ENCODE measurements at places on chromosomes 5 and 9. TPM values are rescaled to one million over a fixed set of nuclear protein-coding genes. Genes with fewer than 3 reads are reported as not detected.
A peak's percentile ranks its signal among the peaks of the same experiment; 100 is the strongest.

DNA sequence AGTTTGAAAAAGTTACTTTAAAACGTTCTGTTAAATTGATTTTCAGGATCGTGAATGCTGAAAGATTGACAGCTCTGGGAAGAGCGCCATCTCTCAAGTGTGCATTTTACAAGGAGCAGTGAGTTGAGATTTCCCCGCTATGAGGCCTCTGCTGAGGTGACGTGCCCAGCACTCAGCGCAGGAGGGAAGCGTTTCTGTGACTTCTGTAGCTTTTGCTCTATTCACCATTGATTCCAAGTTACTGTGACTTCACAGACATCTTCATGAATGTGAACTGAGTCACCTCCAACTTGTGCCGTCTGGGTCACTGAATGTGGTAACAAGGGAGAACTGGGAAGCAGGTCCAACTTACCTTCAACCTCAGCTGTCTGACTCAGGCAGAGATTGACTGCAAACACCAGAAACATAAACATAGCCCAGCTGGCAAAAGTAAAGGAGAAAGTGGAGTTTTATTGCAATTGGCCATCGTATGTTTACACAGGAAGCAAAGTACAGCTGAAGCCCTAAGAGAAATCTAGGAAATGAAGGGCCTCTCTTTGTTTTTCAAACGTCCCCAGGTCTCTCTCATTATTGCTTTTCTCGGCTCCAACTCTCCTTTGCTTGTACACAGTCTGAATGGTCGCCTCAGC lies 428.8 kb upstream of the CLINT1 start:
- no peak overlapping the region for H3K4me3 ChIP-seq
- no peak overlapping the region for H3K27ac ChIP-seq
- H3K27me3 ChIP-seq = no peaks in the 10 kb centered on the region

DNA sequence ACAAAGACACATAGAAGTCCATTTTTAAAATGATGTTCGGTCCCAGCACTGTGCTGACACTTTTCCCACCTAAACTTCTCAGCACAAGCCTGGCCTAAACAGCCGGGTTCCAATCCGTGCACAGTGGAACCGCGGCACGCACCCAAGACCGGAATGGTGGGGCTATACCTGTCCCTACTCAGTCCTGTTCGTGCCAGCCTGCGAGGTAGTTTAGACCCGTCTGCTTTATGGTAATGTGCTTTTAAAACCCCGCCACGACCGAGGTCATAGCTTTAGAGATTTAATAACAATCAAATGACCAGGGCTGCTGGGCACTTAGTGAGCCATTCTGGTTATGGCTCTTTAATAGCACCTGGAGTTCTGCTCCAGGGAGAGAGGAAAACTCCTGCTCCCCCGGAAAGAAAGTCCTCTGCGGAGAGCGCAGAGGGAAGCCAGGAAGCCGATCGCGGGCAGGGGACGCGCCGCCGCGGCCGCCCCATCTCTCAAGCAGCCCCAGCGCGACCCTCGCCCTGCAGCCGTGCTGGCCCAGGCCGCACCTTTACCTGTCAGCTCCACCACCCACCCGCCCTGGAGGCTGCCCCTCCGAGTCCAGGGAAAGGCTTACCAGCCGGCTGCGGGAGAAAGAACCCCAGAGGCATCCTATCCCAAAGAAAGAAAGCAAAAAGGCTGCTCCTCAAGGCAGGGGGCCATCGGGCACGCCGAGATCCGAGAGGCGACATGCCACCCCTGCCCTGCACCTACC lies 511 bp downstream of the ARL15 start:
- H3K36me3 ChIP-seq = no peaks in the 10 kb centered on the region
- H3K27ac ChIP-seq = peak overlapping the region; percentile 89
- H3K4me3 ChIP-seq = peak overlapping the region; percentile 84
- no peak for DNase-seq
- H3K27me3 ChIP-seq = no peaks in the 10 kb centered on the region

GRCh38 chr5:87845734-87846133 lies 422.9 kb downstream of the TMEM161B start:
- H3K27ac ChIP-seq = no peak overlapping the region
- no peak for DNase-seq
- no peaks in the 10 kb centered on the region for H3K4me1 ChIP-seq
- no peak overlapping the region for H3K4me3 ChIP-seq
- no peaks in the 10 kb centered on the region for H3K36me3 ChIP-seq

DNA sequence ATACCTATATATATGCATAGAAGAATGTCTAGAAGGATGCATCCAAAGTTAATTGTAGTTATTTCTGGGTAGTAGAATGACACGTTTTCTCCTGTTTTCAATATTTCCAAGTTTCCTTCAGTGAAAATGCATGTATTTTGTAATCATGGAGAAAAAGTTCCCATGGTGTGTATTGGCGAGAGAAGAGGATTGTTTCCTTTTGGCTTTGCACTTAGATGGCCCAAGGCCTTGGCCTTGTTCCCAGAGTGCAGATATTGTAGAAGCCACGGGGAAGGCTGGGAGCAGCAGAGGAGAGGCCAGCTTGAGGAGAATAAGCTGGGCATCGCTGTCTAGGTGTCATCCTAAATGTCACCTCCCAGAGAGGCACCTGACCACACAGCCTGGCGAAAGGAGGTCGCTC lies 44.0 kb downstream of the IRF1 start:
- peaks cover 5% of the 10 kb centered on the region for H3K36me3 ChIP-seq
- H3K27ac ChIP-seq = peak overlapping the region; percentile 70
- H3K4me1 ChIP-seq = peaks cover 69% of the 10 kb centered on the region
- no peaks in the 10 kb centered on the region for H3K27me3 ChIP-seq

The HTR1A gene
- total RNA-seq = not detected

- H3K4me1 ChIP-seq = peaks cover 20% of the 10 kb centered on the region
- H3K27ac ChIP-seq = no peak overlapping the region
- H3K4me3 ChIP-seq = no peak overlapping the region
- no peaks in the 10 kb centered on the region for H3K36me3 ChIP-seq
- H3K27me3 ChIP-seq = no peaks in the 10 kb centered on the region
- no peak for DNase-seq
Observed at GRCh38 chr9:134553996-134554372, 87.6 kb upstream of the COL5A1 start.

GRCh38 chr5:36079200-36079781 lies 12.6 kb upstream of the UGT3A2 start:
- H3K4me3 ChIP-seq = no peak overlapping the region
- H3K4me1 ChIP-seq = no peaks in the 10 kb centered on the region
- H3K27me3 ChIP-seq = no peaks in the 10 kb centered on the region
- no peak for DNase-seq
- H3K36me3 ChIP-seq = no peaks in the 10 kb centered on the region

- no peaks in the 10 kb centered on the region for H3K27me3 ChIP-seq
- no peak overlapping the region for H3K27ac ChIP-seq
- H3K4me1 ChIP-seq = no peaks in the 10 kb centered on the region
- H3K36me3 ChIP-seq = no peaks in the 10 kb centered on the region
- no peak for DNase-seq
Observed at GRCh38 chr5:170341545-170341944, 44.0 kb upstream of the LCP2 start.

- no peaks in the 10 kb centered on the region for H3K4me1 ChIP-seq
- no peaks in the 10 kb centered on the region for H3K27me3 ChIP-seq
- H3K36me3 ChIP-seq = no peaks in the 10 kb centered on the region
Observed at GRCh38 chr5:133244242-133244641, 192.4 kb downstream of the HSPA4 start.

- H3K4me3 ChIP-seq = no peak overlapping the region
- no peak overlapping the region for H3K27ac ChIP-seq
- no peak for DNase-seq
Observed at GRCh38 chr9:34644766-34645314, 1.6 kb upstream of the GALT start.

The RAPGEF1 gene
- 138 TPM for total RNA-seq

The NRG2 gene
- 5.0 TPM for total RNA-seq

GRCh38 chr5:169104937-169105494 lies 195.9 kb downstream of the SLIT3 start:
- H3K4me1 ChIP-seq = peaks cover 11% of the 10 kb centered on the region
- no peaks in the 10 kb centered on the region for H3K27me3 ChIP-seq
- no peaks in the 10 kb centered on the region for H3K36me3 ChIP-seq
- no peak for DNase-seq
- no peak overlapping the region for H3K4me3 ChIP-seq

DNA sequence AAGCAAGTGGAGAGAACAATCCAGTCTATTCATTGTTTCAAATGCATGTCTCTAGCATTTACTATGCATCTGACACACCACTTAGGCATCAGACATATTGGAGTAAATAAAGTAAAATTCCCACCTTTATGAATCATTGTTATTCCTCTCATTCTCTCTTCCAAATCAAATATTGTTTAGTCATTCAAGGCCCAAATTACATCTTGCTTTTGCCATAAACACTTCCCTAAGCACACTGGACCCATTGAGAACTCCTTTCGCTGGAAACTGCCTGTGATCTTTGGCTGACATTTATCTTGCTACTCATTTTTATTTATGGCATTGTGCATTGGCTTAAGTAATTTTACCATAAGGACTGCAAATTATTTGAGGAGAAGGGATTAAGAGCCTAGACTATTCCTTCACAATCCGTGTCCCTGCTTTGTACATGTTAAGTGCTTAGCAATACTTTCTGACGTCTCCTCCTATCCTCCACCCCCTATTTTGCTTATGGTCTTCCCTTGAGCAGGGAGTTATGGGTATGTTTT lies 7.4 kb downstream of the C5orf46 start:
- no peaks in the 10 kb centered on the region for H3K27me3 ChIP-seq
- H3K4me1 ChIP-seq = no peaks in the 10 kb centered on the region

Measured in esophagus muscularis mucosa (tissue), 4 donors.